ENCODE measurements at places on chromosomes 1 and 21.

DNA sequence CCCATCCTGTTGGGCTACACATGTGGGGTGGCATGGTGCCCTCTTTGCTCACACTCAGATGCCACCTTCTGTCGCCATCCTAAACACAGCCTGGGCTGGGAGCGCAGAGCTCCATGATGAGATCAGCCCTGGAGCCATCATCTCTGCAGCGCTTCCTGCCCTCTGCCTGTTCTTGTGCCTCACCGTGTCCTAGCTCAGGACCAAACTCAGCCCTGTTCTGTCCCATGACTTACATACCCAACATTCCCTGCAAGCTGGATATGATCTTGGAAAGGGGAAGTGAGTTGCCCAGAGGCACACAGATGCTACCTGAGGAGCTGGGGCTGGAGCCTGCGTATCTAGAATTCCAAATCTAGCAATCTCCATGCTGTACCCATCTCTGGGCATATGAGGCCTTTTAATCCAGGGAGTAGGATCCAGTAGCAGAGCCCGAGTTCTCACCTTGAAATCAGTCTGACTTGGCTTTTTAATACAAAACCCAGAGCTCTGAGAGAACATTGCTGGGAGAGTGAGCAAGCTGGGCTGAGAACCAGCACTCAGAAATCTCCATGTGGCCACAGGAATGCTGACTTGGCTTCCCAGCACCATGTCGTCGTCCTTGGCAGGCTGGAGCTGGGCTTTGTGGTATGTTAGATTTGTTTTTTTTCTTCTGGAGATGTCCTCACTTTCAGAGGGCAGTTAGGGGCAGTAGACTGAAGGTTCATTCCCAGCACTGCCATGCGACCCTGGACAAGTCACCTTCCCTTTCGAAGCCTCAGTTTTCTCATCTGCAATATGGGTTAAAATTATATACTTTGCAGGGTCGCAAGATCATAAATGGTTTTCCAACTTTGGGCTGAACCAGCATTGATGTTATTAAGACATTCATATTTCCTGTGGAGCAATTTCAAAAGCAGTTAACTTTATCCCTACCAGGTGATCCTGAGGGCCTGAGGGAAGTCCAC, 2.6 kb downstream of the ALPL start:
- no peak for DNase-seq

DNA sequence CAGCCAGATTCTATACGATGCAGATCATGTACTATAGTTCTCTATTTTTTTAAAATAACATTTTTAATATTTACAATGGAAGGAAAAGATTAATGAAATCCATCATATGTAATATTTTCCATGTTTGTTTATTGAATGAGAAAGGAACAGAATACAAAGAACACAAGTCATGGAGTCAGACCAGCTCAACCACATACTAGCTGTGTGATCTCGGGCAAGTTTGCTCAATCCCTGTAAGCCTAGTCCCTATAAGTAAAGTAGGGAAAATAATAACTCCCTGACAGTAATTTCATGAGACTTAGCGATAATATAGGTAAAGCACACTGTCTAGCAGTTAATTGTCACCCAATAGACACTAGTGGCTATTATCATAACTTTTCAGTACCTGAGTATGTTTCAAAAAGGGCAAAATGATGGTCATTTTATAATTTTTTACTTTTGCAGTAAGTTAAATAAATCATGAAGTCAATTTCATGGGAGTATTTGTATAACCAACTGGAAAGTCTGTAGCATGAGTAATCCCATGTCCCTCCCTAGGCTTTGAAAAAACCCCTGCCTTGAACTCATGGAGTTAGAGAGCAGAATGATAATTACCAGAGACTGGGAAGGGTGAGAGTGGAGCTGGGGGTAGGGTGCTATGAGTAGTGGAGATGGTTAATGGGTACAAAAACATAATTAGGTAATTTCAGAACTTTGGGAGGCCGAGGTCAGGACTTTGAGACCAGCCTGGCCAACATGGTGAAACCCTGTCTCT, 37.0 kb upstream of the EPS15 start:
- DNase-seq, result no peak

DNA sequence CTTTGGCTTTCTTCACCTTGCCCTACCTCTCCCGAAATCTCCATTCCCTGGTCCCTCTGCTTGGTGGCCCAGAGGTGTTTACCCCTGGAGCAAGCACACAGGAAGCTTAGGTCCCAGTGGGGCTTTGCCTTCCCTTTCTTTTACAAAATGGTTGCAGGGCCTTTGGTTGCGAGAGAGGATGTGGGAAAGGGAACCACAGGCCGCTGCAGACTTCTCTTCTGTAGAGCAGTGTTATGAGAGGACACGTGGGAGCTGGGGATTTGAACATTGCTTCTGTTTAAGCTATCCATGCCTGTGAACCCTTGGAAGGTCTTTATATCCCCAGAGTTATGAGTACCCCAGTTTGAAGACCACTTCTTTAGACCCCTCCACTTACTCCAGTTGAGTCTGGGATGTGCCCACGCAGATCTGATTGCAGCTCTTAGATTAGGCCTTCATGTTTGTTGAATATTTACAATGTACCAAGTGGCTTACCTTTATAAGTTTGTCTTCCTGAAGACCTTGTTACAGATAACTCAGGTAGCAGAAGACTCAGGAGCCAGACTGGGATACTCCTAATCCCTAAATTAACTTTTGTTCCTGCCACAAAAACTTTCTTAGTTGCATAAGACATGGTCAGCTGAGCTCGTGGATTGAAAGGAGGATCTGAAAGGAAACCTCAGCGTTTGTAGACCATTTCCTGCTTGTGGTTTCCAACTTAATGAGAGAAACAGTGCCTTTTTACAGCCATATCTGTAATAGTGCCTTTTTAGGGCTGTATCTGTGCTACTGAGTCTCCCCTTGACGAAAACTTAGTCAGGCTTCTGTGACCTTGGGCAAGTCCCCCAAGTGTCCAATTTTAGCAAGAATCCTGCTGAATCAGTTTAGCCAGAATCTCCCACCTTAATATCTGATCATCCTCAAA, 21.9 kb upstream of the IVNS1ABP start:
- DNase-seq, result peak; percentile 58

GRCh38 chr1:227887697-227888403, 59.9 kb downstream of the WNT9A start:
- DNase-seq, result peak; percentile 64

DNA sequence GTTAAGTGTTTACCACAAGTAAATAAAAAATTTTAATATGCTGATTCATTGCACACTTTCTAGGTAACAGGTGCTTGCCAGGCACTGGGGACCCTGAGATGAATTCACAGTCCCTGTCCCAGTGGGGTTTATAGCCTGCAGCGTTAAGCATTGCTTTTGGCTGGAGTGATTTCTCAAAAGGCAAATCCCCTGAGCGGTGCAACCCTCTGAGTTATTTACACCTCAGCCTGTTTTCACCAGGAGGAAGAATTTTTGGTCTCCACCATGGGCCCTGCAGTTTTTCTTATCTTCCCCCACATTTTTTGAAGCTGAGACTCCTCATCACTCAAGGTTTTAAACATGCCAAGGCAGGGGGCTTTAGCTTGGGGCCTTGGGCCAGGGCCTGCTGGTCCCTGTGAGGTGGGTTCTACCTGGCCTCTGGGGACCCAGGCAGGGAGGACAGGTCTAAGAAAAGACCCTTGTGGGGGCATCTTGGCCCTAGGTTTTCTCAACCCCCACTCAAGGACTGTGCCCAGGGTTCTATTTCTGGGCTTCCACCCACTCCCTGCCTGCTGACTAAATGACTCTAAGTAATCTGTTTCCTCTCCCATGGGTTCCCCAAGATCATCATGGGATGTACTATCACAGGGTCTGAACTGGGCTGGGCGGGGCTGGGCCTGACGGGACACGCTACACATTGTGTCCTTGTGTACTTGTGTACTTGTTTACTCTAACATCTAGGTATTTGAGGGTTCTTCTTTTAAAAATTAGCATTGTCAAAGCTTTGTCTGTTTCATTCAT, 10.2 kb upstream of the CHIT1 start:
- DNase-seq, result no peak

- DNase-seq, result no peak
These were observed 27.3 kb downstream of the STUM start for GRCh38 chr1:226575739-226576378.

- no peak for DNase-seq
These were observed 818 bp upstream of the TMEM50B start for GRCh38 chr21:33480481-33481103.

DNA sequence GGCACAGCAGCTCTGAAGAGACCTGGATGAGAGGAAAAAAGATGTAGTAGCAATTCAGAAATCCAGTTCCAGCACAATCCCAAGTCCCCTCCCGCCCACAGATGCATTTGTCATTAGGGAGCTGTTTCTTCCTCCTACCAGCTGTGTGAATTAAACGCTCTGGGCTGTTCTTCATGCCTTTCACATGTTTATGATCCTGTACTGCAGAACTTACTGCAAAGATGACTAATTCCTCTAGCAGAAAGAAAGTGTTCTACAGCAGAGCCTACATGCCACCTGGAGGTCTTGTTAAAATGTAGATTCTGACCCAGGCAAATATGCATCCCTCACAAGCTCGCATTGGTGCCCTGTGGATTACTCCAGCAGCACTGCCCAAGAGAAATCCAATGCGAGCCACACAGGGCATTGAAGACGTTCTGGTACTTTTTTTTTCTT, 6.5 kb downstream of the ENO1 start:
- no peak for DNase-seq

DNA sequence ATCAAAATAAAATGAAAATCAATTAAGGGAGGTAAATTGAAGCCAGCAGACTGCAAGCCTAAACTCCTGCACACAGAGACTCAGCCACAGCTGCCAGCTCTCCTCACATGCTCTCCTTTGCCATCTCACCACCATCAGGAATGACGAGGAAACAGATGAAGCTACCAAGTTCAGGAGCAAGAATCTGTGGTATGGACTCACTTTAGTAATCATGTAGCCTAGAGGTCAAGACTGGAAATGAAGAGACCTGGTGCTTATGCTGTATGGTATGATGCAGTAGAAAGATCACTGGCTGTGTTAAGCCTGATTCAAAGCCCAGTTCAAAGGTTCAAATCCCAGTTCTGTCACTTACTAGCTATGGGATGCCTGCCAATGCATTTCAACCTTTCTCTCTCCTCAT, 78.9 kb upstream of the CAMK1G start:
- no peak for DNase-seq

DNA sequence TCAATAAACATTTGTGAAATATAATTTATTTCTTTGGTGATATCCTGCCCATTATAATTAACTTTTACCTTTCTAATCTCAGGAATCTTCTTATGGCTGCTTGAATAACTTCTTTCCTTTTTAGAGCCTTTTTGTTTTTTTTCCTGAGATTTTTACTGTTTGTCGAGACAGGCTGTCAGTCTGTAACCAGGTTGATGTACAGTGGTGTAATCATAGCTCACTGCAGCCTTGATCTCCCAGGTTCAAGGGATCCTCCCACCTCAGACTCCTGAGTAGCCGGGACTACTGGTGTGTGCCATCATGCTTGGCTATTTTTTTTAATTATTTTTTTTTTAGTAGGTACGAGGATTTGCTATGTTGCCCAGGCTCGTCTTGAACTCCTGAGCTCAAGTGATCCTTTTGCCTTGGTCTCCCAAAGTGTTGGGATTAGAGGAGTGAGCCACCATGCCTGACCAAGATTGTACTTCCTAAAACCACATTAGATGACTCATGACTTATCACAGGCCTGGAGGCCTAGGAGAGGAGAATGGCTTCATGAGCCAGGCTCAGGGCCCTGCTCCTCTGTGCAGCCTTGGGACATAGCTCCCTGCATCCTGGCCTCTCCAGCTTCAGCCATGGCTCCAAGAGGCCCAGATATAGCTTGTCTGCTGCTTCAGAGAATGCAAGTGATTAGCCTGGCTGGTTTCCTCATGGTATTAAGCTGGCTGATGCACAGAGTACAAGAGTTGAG, 48.6 kb downstream of the CTH start:
- DNase-seq, result no peak

DNA sequence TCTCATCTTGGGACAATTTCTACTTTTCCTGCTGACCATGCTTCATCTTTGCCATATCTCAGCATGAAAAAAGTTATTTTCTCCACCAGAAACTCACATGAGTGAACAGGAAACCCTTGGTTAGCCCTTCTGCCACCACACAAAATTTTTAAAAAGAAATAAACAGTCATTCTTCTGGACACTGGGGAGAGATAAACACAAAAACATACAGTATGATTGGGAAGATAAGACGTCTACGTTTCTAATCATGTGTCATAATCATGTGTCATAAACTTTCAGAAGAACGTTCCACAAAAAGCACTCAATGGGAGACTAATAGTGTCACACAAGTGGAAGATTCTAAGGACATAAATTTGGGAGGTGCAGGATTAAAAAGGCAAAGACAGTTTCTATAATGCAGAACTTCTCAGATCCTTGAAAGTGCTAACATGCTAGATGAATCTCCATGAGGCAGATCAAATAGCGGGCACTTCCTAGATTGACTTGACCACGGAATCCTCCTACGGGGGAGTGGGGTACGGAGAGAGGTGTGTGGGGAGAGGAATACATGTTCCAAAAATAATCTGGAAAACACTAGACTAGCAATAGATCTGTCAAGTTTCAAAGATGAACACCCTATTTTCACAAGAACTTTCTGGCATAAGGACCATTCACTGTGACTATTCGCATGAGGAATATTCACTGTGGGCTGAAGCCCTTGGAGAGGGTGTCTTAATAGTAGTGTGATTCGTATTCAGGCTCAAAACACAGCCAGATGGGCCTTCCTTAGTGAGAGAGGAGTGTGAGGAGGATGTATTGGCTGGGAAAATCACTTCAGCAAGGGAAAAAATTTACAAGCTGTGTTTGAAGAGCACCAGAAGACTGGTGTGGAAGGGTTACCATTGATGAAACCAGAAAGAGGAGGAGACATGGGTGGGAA, 206.7 kb downstream of the SETD4 start:
- no peak for DNase-seq
